ENCODE measurements at places on chromosomes 6 and 20.

GRCh38 chr20:50519036-50519762, 9.0 kb downstream of the PTPN1 start:
- DNase-seq = no peak

DNA sequence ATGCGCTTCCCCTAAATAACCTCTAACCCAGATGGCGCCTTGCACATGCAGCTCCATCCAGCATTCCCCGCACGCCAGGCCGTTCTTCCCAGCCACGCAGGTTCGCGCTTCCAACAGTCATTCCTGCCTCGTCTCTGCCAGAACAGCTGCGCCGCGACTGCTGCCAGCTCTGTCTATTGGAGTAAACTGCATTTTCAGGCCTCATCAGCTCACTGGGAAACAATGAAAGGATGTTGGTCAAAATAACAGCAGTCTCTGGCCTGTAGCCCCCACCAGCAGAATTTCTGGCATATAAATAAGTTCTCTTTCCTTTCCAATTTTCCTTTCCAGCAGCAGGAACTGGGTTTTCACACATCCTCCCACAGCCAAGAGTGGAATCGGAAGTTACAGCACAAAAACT, 14.6 kb downstream of the NRSN1 start:
- no peak for DNase-seq

DNA sequence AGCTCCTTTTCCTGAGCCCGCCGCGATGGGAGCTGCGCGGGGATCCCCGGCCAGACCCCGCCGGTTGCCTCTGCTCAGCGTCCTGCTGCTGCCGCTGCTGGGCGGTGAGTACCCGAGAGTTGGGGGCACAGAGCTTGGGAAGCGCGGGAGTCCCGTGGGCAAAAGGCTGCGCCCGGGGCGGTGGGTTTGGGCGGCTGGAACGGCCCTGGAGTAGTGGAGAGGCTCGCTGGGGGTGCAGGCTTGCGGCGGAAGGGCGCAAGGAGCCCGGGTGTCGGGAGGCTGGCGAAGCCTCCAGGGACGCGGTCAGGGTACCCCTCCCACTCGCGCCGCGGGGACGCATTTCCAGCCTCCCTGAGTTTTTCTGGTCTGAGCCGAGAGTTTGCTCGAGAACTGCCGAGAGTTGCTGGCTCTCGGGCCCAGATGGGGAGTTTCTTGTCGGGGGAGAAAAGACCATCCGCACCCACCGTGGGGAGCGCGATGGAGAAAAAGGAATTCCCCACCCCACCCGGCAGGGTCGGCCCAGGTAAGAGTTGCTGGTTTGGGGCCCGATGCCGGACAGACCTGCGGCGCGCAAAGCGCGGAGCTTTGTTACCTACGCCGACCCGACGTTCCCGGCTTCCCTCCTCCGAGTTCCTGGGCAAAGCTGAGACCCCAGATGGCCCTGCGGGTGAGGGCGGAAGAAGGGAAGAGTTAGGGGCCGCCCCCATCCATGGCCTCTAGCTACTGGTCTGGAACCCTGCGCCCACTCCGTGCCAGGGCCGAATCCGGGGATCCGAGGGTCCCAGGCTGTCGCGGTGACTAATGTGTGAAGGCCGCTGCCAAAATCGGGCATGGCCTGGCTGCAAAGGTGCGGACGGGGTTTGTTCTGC, 584 bp downstream of the PTK7 start:
- DNase-seq = no peak

DNA sequence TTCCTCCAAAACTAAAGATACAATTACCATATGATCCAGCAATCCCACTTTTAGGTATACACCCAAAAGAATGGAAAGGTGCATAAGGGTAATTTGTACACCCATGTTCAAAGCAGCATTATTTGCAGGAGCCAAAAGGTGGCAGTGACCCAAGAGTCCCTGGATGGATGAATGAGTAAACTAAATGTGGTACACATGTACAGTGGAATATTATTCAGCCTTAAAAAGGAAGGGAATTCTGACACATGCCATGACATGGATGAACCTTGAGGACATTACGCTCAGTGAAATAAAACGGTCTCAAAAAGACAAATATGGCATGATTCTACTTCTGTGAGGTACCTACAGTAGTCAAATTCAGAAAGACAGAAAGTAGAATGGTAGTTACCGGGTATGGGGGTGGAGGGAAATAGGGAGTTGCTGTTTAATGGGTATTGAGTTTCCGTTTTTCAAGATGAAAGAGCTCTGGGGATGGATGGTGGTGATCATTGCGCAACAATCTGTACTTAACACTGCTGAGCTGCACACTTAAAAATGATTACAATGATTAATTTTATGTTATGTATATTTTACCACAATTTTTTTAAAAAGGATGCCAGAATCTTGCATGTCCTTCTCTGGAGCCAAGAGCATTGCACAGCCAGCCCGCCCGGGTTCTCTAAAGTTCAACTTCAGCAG, 518.9 kb upstream of the JARID2 start:
- DNase-seq = no peak

- DNase-seq = no peak
Measured at GRCh38 chr6:53746442-53747103, 48.2 kb upstream of the LRRC1 start.

- DNase-seq = no peak
Measured at GRCh38 chr6:160312900-160313299, 35.3 kb upstream of the SLC22A3 start.

DNA sequence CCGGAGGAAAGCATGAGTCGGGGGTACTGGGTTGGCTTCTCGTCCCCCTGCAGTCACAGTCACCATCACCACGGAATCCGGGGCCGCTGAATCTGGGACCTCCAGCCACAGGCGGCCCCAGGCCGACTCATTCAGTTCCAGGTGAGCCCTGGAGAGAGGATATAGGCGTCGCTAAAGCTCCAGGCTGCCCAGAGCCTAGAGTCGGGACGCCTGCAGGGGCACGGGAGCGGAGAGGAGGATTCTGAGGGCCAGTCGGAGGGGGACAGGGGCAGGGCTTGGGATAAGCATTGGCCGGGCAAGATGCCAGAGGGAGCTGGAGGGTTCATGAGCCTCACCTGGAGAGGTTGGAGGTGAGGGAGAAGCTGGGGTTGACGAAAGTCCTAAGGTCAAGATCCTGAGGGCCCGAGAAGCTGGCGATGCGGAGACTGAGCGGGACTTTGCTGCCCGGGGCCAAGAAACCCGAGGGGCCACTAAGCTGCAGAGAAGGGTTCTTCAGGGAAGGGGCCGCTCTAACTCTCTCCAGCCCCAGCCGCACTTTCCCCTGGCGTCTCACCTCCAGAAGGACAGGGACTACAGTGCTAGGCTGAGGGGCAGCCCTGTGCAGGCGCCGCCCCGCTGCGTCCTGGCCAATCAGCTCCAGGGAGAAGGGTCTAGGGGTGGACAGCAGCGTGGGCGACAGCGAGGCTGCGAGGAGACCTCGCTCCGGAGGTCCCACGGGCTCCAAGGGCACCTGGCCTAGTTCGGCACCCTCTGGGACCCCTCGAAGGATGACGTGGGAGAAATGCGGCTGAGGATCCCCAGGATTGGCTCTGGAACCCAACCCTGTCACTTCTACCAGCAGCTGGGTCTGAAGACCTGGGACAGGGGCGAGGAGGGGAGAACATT, 3.7 kb downstream of the SAPCD1 start:
- no peak for DNase-seq

- no peak for DNase-seq
Measured at GRCh38 chr20:47455133-47456040, 46.3 kb upstream of the NCOA3 start.

DNA sequence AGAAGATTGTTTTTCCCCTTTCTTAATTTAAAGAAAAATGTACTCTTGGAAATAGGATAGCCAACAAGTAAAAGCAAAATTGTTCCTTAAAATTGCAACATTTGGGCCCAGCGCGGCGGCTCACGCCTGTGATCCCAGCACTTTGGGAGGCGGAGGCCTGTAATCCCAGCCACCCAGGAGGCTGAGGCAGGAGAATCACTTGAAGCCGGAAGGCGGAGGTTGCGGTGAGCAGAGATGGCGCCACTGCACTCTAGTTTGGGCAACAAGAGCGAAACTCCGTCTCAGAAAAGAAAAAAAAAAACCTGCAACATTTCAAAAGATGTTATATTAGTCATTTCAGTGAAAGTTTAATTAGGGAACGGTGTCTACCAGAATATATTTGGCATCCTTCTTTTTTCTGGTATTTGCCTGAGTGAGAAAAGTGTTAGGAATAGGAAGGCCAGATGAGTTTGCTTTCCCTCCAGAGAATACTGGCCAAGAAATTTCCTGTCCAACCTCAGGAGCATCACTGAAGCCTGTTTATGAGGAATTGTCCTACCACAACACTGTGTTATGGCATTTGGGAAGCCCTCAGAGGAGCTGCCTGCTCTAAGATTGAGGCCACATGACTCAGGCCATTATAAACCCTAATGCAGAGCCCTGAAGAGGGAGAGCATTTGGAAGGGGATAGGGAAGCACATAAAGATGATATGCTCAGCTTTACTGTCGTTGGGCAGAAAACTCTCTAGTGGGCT, 1.2 kb upstream of the GJA1 start:
- no peak for DNase-seq

GRCh38 chr6:122770835-122771601, 8.5 kb upstream of the FABP7 start:
- no peak for DNase-seq

GRCh38 chr20:64010711-64011237, 25.2 kb upstream of the C20orf204 start:
- no peak for DNase-seq

GRCh38 chr6:129923530-129924250, 62.6 kb upstream of the TMEM244 start:
- DNase-seq = no peak

GRCh38 chr20:47379433-47380150, 23.1 kb upstream of the ZMYND8 start:
- DNase-seq = no peak

DNA sequence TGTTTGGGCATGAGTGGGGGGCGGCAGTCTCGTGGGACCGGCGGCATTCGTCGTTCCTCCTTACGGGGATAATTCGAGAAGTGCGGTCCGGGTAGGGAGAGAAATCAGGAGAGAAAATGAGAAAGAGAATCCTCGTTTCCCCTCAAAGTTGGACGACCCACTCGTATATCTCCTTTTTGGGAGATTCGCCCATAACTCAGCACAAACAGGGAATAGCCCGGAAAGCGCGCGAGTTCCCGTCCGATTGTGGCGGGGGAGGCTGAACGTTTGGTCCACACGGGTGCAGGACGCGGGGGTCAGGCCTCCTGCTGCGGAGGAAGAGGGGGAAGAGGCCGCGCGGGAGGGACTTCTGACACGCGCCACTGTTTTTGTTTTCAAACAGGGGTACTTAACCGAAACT, 42.4 kb downstream of the POPDC3 start:
- no peak for DNase-seq

DNA sequence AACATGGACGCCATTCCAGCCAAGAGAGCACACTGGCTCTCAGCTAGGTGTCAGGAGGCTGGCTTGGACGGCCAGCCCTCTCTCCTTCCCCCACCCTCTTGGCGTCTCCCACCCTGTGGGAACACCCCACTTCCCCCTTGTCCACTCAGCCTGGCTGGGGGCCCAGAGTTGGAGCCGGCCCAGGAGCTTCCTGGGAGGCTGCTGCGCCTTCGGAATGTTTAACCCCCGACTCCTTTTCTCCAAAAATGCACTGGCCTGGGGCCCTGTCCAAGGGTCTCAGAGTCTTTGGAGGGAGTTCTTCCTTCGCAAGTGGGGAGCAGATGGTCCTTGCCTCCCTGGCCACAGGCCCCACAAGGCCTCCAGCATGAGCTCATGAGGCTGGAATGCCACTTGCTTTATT, 4.1 kb downstream of the ADAM33 start:
- DNase-seq = no peak

DNA sequence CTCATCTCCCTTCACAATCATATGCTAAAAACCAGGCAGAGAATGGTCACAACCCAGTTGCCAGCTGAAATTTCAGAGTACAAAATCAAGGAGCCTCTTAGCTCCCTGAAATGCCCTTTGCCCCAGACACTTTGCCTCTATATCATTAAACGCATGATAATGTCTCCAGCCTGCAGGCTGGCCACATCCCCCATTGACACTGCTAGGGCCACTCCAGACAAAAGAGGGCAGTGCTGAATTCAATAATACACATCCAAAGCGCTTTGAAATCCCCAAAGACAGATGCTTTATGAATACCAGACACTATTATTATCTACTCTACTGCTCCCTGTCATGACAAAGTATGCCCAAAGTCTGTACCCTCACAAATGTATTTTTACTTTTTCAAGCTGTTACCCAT, 348.3 kb upstream of the POU3F2 start:
- no peak for DNase-seq

DNA sequence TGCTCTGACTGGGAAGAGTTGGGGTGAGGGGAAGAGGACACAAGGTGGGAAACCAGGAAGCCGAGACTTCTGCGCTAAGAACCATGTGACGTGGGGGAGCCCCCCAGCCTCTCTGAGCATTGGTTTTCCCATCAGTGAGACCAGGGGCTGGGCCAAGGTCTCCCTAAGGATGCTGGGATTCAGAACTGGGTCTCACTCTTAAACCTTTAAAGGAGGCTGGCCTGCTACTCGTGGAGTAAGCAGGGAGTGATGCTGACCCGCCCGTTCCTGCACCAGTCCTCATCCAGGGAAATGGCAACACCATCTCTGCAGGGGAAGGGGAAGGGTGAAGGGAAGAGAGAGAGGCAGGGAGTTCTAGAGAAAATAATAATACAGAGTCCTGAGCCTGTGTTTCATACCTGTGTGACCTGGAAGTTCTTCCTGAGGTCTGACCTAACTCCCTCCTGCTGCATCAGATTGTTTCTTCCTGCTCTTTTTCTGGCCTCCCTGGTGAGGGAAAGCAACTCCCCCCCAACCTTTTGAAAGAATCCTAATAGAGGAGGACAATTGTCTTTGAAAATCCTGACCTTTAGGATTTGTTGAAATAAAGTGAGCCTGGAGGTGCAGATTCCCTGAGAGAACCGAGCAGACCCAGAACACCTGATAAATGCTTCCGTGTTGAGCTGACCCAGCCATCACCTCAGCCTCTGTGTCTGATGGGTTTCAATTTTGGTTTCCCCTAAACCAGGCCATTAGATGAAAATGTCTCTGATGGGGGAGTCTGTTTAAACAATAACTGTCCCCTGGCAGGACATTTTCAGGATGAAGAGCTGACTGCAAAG, 3.0 kb upstream of the GRM4 start:
- no peak for DNase-seq

DNA sequence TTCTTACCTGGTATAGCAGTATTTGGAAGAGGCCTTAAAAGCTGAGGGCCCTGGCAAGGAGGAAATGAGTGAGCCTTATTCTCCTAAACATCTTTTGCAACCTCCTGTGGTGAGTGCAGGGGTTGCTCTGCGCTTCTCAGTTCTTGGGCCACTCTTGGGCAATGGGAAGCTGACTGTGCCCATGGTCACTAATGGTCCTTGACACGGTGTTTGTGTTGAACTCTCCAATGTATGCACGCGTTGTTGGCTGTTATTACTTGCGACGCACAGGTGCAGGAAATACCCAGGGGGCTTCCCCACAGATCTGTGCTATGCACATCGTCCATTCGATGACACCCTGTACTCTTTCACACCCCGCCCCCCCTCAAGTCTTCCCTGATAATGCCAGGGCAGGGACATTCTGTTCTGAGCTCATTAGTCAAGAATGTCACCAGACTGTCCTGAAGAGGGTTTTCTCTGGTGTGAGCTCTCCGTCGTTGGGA, 79.7 kb downstream of the EDN1 start:
- DNase-seq = no peak

DNA sequence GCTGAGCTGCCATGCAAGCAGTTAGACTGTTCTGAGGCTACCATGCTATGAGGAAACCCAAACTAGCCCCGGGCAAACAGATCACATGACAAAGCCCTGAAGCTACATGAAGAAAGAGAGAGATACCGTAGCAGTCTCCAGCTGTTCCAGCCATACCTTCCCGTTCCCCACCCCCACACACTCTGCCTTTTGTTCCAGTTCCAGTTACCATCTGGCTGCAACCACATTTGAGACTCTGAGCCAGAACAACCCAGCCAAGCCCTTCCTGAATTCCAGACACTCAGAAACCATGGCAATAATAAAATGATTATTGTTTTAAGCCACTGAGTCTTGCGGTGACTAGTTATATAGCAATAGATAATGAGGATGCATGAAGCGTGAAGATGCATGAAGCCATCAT, 28.3 kb downstream of the RIN2 start:
- no peak for DNase-seq

Measured in activated CD8-positive, alpha-beta memory T cell treated with anti-CD3 and anti-CD28 coated beads for 48 hours (primary cell).